Gastroesophageal sphincter (tissue), 4 donors: ENCODE measurements at places on chromosomes 1 and 21.

DNA sequence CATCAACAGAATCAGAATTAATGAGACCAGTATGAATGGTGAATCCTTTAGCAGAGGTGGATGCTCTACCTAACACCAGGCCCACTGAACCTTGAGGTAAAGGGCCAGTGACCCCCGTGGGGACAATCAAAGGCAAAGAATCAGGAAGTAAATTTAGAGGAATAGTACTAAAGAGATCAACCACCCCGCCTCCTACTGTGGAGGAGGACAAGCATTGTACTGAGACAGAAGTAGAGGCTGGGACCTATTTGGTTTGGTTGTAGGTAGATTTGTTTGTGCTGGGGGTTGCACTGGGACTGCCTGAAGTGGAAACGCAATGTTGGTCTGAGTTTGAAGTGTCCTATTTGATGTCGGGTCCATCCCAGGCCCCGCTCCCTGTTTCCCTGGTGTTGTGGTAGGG lies 9.5 kb downstream of the CD48 start:
- no peak for ATAC-seq

- ATAC-seq: no peak
Measured at GRCh38 chr1:181742426-181742825, 259.1 kb downstream of the CACNA1E start.

- ATAC-seq: peak; percentile 45
Measured at GRCh38 chr1:8348777-8349472, 31.0 kb downstream of the SLC45A1 start.

GRCh38 chr1:227161470-227161869 lies 156.8 kb downstream of the CDC42BPA start:
- no peak for ATAC-seq

DNA sequence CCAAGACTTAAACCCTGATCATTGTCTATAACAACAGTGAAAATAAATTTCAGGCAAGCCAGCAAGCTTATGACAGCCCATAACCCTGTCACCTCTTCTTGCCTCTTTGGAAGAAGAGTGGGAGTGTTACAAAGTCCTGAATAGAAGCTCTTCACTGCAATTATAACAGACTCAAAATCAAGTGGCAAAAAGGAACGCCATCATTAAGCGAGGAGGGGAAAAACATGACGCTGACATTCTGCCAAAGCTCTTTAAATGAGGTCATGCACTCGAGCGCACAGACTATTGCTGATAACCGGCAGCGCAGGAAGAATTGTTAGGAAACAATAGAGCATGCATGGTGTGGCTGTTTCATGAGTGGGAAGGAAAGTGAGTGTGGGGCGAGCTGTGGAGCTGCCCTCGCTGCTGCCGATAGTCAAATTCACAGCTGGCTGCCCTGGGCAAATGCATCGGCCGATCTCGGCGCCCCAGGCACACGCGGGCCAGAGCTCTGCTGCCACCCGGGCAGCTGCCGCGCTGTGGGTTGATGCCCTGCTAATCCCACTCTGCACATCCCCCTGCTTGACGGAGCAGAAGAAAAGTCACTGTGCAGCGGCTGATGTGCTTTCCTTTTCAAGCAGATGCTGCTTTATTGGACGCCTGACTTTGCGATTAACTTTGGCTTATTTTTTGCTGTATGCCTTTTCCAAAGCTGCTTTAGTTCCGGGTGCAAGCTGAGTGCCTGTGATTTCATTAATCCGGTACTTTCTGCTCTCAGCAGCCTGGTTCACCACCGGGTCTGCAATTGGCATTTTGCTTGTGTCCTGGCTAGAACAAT lies 102.4 kb upstream of the ST6GALNAC5 start:
- ATAC-seq: no peak

- ATAC-seq: peak; percentile 39
Measured at GRCh38 chr21:16838331-16838730, 674.5 kb upstream of the CXADR start.

DNA sequence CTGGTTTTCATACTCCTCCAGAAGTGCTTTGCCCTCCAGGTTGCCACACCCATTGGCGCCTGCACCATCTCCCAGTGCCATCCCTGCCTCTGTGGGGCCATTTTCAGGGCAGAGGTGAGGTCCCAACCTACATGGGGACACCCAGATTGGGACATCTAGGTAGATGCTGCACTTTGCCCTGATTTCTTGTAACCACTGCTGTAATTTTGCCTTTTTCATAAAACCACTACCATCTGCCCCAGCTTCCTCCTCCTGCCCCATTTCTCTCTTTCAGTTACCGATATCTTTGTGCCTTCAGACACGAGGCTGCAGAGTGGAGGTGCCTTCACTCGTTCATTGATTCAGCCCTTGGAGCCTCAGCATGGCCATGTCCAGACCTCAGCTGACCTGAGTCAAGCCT lies 21.4 kb downstream of the FAAH start:
- no peak for ATAC-seq

GRCh38 chr21:28336314-28336713 lies 656.4 kb downstream of the LTN1 start:
- peak; percentile 32 for ATAC-seq

GRCh38 chr1:237553078-237553477 lies 337.6 kb downstream of the ZP4 start:
- no peak for ATAC-seq

DNA sequence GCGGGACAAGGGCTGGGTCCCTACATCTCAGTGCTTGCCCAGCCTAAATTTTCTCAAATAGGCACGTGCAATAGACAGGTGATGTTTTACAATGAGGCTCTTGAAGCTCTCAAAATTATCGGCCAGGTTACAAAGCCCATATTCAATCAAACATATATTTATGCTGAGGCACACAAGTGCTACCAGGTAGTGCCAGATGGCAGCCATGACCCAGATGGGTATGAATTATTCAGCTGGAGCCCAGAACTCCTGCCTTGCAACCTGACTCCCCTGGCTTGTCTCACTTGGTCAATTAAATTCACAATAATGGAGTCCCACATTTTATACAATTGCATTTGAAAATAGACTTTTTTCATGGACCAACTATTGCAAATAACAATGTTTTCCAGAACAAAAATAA lies 12.3 kb upstream of the ADAM30 start:
- no peak for ATAC-seq

DNA sequence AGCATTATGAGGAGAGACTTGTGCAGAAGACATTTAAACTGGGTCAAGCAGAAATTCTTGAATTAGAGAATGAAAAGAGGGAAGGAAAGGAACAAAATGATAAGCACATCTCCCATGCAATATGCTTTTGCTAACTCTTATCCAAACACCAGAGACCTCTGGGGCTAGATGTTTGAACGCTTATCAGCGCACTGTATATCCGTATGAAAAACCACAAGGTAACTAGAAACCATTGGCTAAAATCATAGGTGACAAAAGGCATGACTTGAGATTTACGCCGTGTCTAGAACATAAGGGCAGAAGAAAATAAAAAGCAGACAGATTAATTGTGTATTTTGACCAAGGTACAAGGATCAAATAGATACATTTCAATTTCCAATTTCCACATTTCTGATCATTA lies 38.0 kb upstream of the TIAM1 start:
- no peak for ATAC-seq

- peak; percentile 34 for ATAC-seq
Measured at GRCh38 chr1:31704271-31705079, 658 bp upstream of the COL16A1 start.

GRCh38 chr1:57576756-57577155 lies 152.9 kb upstream of the DAB1 start:
- no peak for ATAC-seq

DNA sequence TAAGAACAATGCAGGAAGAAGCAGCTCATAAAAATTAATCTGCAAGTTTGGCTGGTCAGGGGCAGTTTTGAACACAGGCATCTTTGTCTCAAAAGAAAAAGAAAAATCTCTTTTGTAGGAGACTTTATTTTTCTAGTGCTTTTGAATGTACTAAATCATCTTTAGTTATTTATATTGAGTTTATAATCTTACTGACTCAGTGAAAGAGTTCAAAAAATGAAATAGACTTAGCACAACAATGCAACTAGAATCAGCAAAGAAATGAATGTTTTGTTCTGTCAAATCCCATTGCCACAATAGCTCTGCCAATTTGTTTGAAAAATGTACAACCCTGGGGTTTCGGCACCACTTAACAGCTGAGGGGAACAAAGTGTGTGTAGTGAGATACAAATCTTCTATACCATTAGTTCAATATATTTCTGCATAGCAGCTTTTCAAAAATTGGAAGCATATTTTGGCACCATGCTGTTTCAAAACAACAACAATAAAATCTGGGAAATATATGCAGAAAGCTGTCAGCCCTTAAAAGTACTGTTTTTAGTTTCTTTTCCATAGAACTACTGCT lies 1969.1 kb downstream of the MRPL39 start:
- no peak for ATAC-seq

DNA sequence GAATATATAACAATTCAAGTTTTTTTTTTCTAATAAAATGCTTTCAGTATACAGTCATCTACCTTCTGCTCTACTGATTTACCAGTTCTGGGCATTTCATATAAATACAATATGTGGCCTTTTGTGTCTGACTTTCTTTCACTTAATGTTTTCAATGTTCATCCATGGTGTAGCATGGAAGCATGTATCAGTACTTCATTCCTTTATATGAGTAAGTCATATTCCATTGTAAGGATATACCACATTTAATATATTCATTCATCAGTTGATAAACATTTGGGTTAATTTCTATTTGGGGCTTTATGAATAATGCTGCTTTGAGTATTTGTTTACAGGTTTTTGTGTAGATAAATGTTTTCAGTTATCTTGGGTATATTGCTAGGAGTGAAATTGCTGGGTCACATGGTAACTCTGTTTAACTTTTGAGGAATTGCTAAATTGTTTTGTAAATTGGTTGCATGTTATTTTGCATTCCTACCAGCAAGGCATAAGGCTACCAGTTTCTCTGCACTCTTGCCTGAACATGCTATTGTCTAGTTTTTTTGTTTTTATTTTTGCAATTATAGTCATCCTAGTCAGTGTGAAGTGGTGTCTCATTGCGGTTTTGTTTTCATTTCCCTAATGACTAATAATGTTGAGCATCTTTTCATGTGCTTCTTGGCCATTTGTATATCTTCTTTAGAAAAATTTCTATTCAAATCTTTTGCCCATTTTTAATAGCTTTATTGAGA lies 206.1 kb downstream of the TM2D1 start:
- ATAC-seq: no peak

DNA sequence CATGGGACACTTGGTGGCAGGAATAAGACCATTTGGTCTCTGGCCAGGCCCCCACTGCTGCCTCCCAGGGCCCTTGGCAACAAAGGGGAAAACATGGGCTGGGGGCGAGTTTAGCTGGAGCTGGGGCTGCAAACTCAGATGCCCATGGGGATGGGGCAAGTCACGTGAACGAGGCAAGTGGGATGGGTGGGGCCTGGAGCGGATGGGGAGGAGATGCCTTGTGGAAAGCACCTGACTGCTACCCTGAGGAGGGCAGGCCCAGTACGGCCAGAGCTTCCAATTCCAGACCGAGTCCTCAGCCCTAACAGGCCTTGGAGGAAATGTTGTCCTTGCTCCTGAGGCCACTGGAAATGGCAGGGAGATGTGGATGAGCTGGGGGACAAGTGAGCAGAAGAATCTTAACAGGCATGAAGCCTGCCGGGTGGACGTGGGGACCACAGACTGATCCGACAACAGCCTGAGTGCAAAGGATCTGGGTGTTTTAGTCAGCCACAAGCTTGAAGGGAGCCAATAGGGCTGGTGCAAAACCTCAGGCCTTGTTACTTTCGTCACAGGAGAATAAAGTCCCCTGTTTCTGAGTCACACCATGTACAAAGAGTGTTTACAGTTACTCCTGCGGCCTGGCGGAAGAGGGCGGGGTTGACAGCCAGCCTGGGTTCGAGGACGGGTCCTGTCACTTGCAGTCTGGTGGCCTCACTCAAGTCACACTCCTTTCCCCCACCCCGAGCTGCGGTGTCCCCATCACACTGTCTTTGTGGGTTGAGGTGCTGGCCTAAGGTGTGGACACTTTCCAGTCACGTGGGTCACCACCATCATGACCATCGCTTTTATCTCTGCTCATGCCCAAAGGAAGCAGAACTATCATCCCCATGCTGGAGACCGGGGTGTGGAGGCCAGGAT lies 19.1 kb downstream of the RUNX3 start:
- ATAC-seq: no peak

- ATAC-seq: peak; percentile 39
Measured at GRCh38 chr1:8465013-8465412, 147.1 kb downstream of the SLC45A1 start.

DNA sequence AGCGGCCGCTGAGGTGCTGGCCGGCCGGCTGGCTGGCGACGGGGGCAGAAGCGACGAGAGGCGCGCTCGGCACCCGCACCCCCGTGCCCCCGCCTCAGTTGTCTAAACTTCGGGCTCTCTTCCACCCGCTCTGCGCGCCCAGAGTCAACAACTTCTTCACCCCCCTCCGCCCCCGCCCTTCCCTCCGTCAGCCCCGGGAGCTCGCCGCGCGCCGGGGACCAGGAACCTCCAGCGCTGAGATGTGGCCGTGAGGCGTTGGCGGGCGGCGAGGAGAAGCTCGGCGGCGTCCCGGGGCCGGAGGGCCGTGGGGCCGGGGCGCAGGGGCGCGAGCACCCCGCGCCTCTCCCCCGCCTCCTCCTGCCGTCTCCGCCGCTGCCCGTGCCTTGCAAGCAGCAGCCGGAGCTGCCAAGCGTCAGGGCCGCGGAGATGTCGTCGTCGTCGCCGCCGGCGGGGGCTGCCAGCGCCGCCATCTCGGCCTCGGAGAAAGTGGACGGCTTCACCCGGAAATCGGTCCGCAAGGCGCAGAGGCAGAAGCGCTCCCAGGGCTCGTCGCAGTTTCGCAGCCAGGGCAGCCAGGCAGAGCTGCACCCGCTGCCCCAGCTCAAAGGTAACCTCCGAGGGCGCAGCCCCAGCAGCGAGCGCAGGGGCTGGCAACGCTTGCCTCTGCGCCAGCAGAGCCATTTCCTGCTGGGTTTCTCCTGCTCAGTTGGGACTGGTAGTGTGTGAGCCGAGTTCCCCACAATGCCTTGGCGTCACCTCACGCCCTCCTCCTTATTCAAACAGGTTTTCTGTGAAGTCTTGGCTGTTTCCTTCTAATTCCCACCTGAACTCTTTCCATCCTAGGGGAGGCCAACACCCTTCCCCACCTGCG lies 710 bp downstream of the PPP2R5A start:
- peak; percentile 35 for ATAC-seq

DNA sequence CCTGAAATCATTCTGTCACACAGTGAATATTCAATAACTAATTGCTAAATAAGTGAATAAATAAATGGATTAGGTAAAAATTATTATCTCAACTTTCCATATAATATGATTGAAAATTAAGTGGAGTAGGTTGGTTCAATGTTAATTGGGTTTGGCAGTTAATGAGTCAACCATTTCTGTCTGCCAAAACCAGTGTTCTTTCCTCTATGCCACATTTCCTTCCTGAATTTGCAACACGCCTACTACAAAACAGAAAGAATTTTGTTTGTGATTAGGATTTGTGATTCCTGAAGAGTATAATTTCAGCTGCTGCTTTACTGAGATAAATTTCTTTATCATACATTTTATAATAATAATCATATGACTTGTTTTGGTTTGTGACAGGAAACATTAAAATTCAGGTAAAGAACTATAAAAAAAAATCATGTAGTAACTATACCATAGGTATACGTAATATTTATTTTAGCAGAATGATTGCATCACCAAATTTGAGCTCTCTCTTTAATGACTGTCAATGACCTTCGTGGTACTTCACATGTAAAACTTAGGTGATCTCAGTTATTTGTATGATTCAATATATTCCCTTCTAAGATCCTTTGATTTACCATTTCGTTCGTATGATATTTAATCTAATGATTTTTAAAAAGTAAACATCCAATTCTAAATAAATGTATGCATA lies 241.3 kb downstream of the KCNT2 start:
- no peak for ATAC-seq
